ENCODE measurements at places on chromosomes 5 and 9.

DNA sequence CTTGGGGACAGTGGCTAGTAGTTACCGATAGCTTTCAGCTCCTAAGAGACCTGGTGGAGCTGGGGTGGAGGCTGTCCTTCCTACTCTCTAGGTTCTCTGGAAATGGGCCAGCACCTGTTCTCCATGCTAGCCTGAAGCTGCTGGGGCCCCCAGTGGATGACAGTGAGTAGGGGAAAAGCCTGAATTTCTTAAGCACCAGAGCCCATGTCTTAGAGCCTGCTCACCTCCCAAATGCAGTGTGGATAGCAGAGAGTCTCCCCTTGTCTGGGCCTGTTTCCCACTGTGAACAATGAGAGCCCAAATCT, 105.8 kb downstream of the DAB2IP start:
- DNase-seq, result no peak

- DNase-seq, result no peak
These were observed 175.4 kb upstream of the ACTBL2 start for GRCh38 chr5:57658018-57658417.

GRCh38 chr5:61496446-61496845, 164.4 kb downstream of the ZSWIM6 start:
- no peak for DNase-seq

GRCh38 chr5:168877132-168877892, 298.1 kb upstream of the PANK3 start:
- DNase-seq, result no peak

DNA sequence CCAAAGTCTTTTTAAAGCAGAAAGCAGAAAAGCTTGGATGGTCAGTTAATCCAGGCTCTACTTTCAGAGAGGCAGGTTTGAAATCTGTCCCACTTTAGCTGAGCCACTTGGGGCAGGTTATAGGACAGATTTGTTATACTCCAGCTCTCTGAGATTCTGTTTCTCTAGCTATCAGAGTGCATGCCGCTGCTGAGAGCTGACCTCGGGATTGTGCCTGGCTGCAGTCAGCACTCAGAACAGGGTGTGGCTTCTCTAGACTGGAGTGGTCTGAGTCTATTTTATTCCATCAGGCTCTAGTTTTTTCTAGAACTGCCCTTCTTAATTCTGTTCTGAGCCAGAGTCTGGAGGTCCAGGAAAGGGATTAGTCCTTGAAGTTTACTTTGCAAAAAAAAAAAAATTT, 67.7 kb downstream of the NDFIP1 start:
- DNase-seq, result no peak

GRCh38 chr9:125889112-125889475, 141.9 kb downstream of the PBX3 start:
- DNase-seq, result no peak

DNA sequence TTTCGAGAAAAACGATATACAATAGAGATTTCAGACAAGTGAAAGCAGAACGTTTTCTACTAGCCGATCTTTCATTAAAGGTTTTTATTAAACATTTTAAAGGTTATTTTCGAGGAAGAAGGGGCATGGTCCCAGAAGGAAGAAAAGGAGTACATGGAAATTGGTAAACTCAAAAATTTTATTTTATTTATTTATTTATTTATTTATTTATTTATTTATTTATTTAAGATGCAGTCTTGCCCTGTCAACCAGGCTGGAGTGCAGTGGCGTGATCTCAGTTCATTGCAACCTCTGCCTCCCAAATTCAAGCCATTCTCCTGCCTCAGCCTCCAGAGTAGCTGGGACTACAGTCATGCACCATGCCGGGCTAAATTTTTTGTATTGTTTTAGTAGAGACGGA, 77.4 kb downstream of the RANBP17 start:
- DNase-seq, result no peak

DNA sequence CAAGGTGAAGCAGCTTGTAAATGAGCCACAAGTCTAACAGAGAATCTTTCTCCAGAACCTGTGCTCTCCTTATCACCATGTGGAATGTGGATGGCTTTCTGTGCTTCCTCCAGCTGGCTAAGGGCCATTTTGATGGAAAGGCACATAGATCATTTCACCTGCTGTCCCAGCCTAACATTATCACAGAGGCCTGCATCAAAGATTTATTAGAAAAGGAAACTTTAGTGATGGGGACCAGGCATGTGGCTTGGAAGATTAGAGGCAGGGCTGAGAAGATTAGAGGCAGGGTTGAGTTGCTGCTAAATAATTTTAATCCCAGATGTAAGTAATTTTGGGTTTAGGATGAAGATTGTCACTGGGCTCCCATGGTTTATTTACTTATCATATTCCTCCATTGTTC, 6.3 kb downstream of the SPEF2 start:
- no peak for DNase-seq

DNA sequence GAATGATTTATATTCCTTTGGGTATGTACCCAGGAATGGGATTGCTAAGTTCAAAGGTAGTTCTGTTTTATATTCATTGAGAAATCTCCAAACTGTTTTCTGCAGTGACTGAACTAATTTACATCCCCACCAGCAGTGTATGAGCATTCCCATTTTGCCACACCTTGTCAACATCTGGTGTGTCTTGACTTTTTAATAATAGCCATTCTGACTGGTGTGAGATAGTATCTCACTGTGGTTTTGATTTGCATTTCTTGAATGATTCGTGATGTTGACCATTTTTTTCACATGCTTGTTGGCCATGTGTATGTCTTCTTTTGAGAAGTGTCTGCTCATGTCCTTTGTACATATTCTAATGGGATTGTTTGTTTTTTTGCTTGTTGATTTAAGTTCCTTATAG, 421.5 kb downstream of the KIAA0825 start:
- no peak for DNase-seq

DNA sequence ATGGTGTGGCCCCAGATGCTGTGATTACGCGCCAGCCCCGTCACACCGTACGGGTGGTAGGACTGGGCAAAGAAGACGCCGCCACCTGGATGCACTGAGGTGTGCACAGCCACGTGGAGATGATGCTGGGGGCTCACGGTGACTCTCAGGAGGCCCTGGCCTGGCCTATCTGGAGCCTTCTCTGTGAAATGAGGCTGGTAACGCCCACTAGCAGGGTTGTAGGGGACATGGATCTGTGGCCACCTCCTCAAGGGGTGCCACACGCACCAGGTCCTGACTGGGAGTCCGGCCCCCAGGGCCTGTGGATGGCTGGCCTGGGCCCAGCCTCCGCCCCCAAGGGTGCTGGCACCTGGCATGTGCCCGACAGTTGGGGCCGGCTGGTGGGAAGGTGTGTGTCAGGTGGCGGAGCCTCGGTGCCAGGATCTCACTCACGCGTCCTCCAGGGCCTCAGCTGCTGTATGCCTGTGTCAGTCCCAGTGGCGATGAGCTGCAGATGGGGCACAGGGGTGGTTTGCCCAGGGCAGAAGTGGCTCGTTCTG, 32.4 kb downstream of the NEK6 start:
- DNase-seq, result no peak

DNA sequence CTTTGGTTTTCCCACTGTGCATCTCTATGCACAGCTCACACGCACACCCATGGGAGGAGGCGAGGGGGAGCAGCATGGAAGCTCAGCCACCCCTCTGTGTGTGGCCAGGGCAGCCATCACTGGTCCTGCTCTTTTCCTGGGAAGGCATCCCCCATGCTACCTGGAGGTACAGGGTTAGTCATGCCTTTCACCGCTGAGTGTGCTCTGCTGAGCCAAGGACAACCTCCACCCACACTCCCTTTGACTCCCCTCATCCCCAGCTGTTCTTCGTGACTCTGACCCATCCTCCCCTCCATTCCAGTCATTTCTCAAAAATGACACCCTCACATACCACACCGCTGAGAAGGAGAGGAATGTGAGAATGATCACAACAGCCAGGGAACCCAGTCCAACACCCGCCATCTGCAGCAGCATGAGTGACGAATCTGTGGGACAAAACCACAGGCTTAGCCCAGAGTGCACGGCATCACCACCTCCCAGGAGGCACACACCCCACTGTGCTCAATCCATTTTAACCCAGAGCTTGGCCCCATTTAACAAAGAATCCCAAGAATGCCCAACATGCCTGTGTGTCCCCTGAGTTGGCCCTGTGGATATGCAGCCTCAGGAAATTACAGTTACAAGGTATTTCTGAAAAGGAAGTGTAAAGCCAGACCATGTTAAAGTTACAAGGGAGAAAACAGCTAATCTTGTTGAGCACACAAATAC, 133.4 kb downstream of the SUSD1 start:
- DNase-seq, result no peak

DNA sequence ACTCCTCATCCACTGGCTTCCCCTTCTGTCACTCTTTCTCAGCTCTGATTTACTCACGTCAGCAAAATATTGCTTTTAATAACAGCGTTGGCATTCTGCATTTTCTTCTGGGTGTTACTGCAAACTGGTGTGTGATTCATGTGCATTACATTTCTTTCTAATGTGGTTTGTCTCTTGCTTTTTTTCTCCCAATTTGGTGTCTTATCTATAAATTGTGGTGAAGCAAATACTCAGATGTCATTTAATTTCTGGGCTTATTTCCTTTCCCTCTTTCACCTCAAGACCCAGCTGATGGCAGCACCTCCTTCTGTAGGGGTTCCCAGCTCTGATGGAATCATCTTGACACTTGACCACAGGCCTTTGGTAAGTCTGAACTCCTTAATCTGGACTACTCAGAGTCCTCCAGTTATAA, 180.7 kb upstream of the ZNF618 start:
- no peak for DNase-seq

DNA sequence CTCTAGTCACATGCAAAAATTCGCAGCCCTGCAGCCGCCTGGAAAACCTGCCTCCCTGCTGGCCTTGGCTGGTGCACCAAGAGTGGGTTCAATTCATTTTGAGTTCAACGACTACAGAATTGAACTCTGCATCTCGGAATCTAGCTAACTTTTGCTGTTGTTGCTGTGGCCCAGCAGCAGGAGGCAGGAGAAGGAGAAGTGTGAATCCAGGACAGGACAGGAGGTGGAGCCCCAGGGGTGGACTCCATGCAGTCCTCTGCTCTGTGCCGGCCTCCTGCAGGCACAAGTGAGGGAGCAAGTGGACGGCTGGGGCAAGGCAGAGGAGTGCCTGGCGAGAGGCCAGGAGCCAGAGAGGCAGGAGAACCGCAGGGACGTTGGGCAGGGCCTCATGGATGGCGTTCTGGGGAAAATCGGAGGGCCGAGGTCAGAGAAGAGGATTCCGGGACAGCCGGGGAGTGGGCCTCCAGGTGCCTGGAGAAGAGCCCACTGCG, 214.2 kb downstream of the FANCC start:
- DNase-seq, result no peak

DNA sequence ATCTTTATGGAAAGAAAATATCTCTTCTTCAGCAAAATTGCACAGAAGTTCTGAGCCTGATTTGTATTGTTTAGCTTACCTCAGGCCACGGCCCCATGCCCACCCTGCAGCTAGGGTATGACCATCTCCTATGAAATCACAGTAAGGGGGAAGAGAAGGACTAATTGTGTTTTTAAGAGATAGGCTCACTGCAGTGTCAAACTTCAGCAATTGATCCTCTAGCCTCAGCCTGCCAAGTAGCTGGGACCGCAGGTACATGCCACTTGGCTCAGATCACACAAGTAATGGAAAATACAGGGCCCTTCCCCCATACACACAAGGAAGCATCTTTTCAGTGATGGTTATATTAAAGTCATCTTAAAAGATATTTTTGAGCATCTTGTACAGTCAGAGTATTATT, 60.0 kb downstream of the DMAC1 start:
- DNase-seq, result no peak

GRCh38 chr9:87573841-87574342, 76.2 kb downstream of the DAPK1 start:
- no peak for DNase-seq

DNA sequence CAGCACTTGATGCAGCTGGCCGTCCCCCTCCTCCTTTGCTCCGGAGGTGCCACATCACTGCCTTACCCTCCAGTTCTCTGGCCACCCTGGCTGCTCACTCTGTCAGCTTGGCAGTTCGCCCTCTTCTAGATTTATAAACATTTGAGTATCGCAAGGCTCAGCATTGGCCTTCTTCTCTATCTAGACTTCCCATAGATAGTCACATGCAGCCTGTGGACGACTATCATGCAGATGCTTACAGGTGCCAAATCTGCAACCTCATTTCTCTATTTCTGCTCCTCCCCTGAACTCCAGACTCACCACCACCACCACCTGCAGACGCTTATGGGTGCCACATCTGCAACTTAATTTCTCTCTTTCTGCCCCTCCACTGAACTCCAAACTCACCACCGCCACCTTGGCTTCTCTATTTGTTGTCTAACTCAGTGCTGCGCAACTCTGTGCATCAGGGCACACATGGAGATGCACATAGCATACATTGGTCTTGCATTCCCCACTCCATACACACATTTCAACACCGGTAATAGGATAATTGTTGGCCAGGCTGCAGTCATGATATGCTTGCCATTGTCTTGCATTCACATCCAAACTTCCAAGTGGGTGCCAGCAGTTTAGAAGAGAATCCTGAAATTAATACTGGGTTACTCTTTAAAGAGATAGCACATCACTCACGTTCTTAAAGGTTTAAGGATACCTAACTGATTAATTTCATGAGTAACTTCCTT, 1.9 kb upstream of the DAP start:
- no peak for DNase-seq
